Activated T-helper 2 cell treated with anti-CD3 and anti-CD28 coated beads, Interferon-gamma antibody, Interleukin-2, Interleukin-4, amounts not matched to agents 10 μg/mL and 5 μg/mL and 100 μg/mL, durations not matched to agents 14 hours and 24 hours and 36 hours (primary cell): ENCODE measurements at places on chromosomes 1 and 21.

DNA sequence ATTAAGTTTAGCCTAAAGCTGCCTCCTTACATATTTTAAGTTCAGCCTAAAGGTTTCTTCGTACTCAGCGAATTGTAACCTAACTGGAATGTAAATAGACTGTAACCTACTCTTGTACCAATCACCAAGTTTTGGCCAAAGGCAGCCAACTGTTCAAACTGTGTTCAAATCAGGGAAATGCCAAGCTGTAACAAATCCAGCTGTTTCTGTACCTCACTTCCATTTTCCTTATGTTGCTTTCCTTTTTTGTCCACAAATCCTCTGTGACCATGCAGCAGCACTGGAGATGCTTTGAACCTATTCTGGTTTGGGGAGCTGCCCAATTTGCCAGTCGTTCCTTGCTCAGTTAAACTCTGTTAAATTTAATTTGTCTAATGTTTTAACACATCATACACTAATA lies 3.2 kb upstream of the APOBEC4 start:
- no peak overlapping the region for H3K4me3 ChIP-seq
- H3K27me3 ChIP-seq: no peaks in the 10 kb centered on the region
- no peaks in the 10 kb centered on the region for H3K36me3 ChIP-seq
- H3K4me1 ChIP-seq: peaks cover 34% of the 10 kb centered on the region
- no peak for DNase-seq

GRCh38 chr1:205746757-205747412 lies 3.1 kb downstream of the NUCKS1 start:
- DNase-seq: no peak
- H3K36me3 ChIP-seq: peaks cover 47% of the 10 kb centered on the region
- H3K27me3 ChIP-seq: no peaks in the 10 kb centered on the region
- peak overlapping the region; percentile 66 for H3K4me3 ChIP-seq

GRCh38 chr1:37761416-37762095 lies 3.4 kb downstream of the EPHA10 start:
- no peak overlapping the region for H3K4me3 ChIP-seq
- H3K27ac ChIP-seq: no peak overlapping the region
- H3K36me3 ChIP-seq: no peaks in the 10 kb centered on the region
- H3K27me3 ChIP-seq: peaks cover 41% of the 10 kb centered on the region

GRCh38 chr1:54081306-54082270 lies 28.2 kb downstream of the TCEANC2 start:
- H3K27me3 ChIP-seq: no peaks in the 10 kb centered on the region
- no peak overlapping the region for H3K27ac ChIP-seq
- peaks cover 6% of the 10 kb centered on the region for H3K36me3 ChIP-seq
- DNase-seq: peak; percentile 43
- H3K4me1 ChIP-seq: peaks cover 7% of the 10 kb centered on the region
- H3K4me3 ChIP-seq: no peak overlapping the region

- H3K4me3 ChIP-seq: no peak overlapping the region
- peaks cover 33% of the 10 kb centered on the region for H3K4me1 ChIP-seq
- no peak for DNase-seq
- peak overlapping the region; percentile 77 for H3K27ac ChIP-seq
- peaks cover 82% of the 10 kb centered on the region for H3K36me3 ChIP-seq
Observed at GRCh38 chr1:226069811-226070489, 7.4 kb downstream of the H3-3A start.

GRCh38 chr1:153697191-153698019 lies 18.9 kb downstream of the NPR1 start:
- no peak overlapping the region for H3K27ac ChIP-seq
- no peaks in the 10 kb centered on the region for H3K27me3 ChIP-seq
- H3K4me1 ChIP-seq: no peaks in the 10 kb centered on the region
- no peaks in the 10 kb centered on the region for H3K36me3 ChIP-seq
- no peak overlapping the region for H3K4me3 ChIP-seq

DNA sequence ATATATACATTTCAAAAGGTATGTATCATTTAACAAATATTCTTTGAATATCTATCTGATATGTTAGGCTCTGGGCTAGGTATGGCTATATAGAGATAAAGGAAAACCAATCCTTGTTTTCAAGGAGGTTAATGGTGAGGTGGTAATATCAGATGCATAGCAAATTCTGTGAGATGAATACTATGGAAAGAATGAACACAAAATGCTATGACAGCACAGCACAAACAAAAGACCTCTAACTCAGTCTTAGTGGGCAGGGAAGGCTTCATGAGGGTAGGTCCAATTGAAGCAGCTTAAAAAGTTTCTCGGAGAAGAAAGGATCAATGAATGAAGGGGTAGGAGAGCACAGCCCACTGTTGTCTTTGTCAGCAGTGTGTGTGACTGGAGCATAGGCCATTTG lies 27.2 kb downstream of the FASLG start:
- no peak overlapping the region for H3K27ac ChIP-seq
- H3K4me1 ChIP-seq: peaks cover 6% of the 10 kb centered on the region
- peaks cover 17% of the 10 kb centered on the region for H3K36me3 ChIP-seq
- H3K27me3 ChIP-seq: no peaks in the 10 kb centered on the region

GRCh38 chr1:13482600-13482999 lies 31.2 kb downstream of the LRRC38 start:
- no peak overlapping the region for H3K4me3 ChIP-seq
- H3K4me1 ChIP-seq: peaks cover 9% of the 10 kb centered on the region
- no peak for DNase-seq

GRCh38 chr1:198927129-198927528 lies 288.3 kb downstream of the PTPRC start:
- no peaks in the 10 kb centered on the region for H3K27me3 ChIP-seq
- DNase-seq: no peak
- H3K4me3 ChIP-seq: no peak overlapping the region

DNA sequence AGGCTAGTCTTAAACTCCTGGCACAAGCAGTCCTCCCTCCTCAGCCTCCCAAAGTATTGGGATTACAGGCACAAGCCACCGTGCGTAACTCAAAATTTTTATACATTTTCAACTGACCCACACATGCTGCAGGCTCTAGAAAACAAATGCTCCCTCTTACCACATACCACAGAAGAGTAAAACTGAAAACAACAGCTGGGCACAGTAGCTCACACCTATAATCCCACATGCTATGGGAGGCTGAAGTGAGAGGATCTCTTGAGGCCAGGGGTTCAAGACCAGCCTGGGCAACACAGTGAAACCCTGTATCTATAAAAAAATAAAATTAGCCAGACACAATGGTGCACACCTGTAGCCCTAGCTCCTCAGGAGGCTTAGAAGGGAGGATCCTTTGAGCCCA lies 56.7 kb downstream of the AKT3 start:
- no peak overlapping the region for H3K4me3 ChIP-seq
- H3K36me3 ChIP-seq: no peaks in the 10 kb centered on the region
- H3K27me3 ChIP-seq: no peaks in the 10 kb centered on the region
- H3K27ac ChIP-seq: no peak overlapping the region
- H3K4me1 ChIP-seq: peaks cover 19% of the 10 kb centered on the region

GRCh38 chr1:44884746-44885145 lies 41.7 kb upstream of the PTCH2 start:
- H3K27me3 ChIP-seq: no peaks in the 10 kb centered on the region
- no peak for DNase-seq
- no peak overlapping the region for H3K4me3 ChIP-seq

DNA sequence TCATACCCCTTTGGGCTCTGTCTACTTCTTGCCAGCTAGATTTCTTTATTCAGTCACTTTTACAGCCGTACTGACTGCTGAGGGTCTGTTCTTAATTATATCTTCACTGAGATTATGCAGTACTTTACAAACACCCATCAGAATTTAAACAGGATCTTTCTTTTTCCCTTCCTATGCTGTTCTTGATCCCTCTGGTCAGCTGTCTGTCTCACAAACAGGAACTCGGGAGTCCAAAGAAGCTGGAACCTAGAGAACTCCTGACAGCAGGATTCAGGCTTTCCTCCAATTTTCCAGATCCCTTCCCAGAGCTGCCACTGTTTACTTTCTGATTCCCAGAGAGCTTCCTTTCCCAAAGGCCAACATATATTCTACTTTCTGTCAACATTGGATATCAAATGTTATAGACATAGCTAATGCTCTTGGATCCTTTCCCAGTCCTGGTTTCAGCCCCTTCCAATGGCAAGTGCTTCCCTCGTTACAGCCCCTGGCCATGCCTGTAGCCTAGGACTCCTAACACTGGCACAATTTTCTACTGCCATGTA lies 59.5 kb downstream of the ATP2B4 start:
- no peak overlapping the region for H3K27ac ChIP-seq
- H3K27me3 ChIP-seq: no peaks in the 10 kb centered on the region
- DNase-seq: no peak
- no peak overlapping the region for H3K4me3 ChIP-seq
